ENCODE measurements at places on chromosomes 12 and 14. TPM values are rescaled to one million over a fixed set of nuclear protein-coding genes. Genes with fewer than 3 reads are reported as not detected.

DNA sequence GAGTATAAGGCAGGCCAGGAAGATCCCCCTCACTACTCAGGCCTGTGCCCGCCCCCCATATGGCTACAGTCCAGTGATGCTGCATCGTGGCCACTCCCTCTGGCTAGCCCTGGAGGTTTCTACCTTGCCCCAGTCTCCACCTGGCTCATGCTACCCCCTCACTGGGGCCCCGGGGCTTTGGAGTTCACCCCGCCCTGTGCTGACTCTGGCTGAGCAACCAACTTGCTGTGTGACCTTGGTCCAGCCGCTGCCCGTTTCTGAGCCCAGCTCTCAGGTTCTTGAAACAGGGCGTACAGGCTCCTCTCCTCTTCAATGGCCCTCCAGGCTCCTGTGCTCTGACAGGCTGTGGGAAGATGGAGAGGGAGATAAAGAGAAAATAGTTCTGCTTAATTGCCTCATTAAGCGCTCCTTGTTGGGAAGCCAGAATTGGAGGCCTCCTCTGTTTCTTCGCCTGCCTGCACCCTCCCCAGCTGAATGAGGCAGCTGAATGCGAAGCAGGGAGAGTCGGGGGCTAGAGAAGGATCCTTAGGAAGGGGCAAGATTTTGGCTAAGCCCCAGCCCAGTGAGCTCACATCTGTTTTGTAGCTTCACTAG, 138.2 kb upstream of the NCOR2 start:
- no peak for DNase-seq
- peaks cover 10% of the 10 kb centered on the region for H3K4me1 ChIP-seq
- no peak overlapping the region for H3K4me3 ChIP-seq
- H3K27ac ChIP-seq, result no peak overlapping the region
- no peaks in the 10 kb centered on the region for H3K27me3 ChIP-seq

DNA sequence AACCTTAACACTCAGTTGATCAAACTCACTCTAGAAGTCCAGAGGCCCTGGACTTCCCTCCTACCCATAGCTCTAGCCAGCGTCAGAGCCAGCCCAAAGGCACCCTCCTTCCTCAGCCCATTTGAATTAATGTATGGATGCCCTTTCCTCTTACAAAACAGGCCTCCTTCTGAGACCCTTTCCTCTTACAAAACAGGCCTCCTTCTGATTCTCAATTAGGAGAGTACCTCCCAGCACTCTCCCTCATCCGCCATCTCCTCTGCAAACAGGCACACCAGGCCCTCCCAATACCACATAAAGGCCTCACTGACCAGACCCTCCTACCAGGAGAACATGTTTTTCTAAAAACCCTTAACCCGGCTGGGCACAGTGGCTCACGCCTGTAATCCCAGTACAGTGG, 65.7 kb downstream of the MOK start:
- H3K4me3 ChIP-seq, result no peak overlapping the region
- no peak for DNase-seq
- no peak overlapping the region for H3K27ac ChIP-seq
- H3K27me3 ChIP-seq, result no peaks in the 10 kb centered on the region
- H3K36me3 ChIP-seq, result no peaks in the 10 kb centered on the region
- H3K4me1 ChIP-seq, result no peaks in the 10 kb centered on the region

DNA sequence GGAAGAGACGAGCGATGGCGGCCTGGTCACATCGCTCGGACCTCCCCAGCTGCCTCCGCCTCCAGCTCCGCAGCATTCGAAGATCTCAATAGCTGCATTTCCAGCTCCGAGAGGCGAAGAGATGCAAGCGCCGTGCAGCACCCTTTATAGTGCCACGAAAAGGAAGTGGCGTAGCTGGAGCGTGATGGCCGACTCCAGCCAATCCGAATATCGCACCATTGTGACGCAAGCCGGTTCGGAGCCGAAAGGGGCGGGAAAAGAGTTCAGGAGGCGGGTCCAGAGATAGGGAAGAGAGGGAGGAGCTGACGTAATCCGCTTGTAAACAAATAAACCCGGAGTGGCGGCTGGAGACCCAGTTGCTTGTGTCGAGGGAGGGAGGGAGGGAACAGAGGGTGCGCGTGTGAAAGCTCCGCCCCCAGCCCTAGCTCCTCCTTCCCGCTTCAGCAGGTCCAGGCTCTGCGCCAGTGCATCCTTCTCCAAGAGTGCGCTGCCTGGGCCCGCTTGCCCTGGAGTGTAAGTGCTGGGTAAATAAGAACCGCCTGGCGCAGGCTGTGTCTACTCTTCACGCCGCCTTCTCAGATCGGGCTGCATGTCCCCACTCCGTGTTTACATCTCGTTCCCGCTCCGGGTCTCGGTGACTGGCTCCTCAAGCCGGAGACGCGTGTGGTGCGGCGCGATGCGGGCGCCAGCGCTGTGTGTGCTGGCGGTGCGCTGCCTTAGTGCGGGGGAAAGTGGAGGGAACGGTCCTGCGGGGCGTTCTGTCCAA, at the start of gene BTG1:
Gene BTG1 (minus strand): TSS at position 116 of the 766 bp plus-strand sequence. CDS start 311 bp downstream, outside the sequence.
- peaks cover 26% of the 10 kb centered on the region for H3K4me1 ChIP-seq
- peak; percentile 99 for DNase-seq
- H3K27ac ChIP-seq, result peak within 1 kb of the TSS; percentile 96
- H3K27me3 ChIP-seq, result no peaks in the 10 kb centered on the region
- H3K4me3 ChIP-seq, result peak within 1 kb of the TSS; percentile 64

The PTGER2 gene
- 0.39 TPM for total RNA-seq

Data from Caco-2 (cell line).